Fibroblast of skin of abdomen (primary cell): ENCODE measurements at places on chromosomes 1 and 21.

DNA sequence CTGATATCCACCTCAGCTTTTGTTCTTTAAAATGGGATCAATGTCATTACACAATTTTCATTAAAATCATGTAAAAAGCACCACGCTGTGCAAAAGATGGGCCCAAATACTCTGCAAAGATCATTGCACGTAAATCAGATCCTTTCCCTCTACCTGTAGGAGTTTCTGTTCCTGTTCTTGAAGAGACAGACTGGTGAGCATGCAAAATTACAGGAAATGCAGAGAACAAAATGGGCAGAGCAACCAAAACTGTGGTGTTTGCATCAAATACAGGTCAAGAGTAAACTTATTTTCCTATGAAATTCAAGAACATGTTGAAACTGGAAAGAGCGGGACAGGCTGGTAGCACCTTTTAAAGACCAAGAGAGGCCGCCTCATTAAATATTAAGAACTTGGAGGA, 294.9 kb upstream of the ADGRL2 start:
- DNase-seq = no peak

GRCh38 chr1:25212725-25213124, 19.6 kb downstream of the SYF2 start:
- DNase-seq = no peak

DNA sequence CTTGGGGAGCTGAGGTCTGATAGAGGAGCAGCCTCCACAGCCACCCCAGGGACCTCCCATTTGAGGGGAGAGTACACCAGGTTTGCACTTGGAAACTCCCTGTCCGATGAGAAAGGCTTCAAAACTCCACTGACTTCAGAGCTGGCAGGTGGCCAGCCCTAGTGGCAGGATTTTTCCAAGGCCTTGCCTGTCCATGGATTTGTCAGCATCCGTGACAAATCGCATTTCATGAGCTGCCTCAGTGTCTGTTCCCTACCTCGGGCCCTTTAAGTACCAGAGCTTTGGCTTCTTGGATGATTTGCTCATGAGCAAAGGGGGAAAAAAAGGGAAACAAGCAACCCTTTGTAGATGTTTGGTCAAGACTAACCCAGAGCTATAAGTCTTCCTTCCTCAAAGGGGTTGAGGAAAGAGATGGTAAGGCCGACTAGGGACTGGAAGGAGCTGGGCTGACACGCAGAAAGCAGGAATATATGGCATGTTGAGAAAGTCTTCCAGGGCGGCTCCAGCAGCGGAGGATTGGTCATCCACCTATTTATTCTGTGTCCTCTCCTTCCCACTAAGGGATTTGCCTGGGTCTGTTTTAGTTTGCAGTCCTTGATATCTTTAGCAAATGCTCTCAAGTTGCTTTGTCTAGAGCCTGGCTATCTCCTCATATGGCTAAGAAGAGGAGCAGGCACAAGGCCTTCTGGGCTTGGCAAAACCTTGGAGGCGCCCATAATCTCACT, 2.7 kb upstream of the HSPG2 start:
- peak; percentile 98 for DNase-seq

GRCh38 chr1:208115924-208116640, 128.1 kb downstream of the PLXNA2 start:
- DNase-seq = no peak

DNA sequence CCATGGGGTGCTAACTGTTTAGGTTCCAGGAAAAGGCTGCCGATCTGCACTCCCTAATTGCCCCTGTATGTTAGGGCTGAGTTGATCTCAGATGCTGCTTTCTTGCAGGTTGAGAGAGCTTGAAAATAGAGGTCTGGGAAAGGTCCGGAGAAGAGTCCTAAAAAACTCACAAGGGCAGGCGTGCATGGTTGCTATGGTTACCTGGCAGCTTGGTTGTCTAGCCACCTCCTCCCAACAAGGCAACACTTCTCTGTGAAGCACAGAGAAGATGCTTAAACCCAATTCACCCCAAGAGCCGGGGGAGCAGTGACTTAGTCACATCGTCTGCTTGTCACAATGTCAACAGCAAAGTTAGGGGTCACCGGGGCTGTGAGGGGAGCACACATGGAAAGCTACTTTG, 31.0 kb upstream of the LRRC52 start:
- no peak for DNase-seq

DNA sequence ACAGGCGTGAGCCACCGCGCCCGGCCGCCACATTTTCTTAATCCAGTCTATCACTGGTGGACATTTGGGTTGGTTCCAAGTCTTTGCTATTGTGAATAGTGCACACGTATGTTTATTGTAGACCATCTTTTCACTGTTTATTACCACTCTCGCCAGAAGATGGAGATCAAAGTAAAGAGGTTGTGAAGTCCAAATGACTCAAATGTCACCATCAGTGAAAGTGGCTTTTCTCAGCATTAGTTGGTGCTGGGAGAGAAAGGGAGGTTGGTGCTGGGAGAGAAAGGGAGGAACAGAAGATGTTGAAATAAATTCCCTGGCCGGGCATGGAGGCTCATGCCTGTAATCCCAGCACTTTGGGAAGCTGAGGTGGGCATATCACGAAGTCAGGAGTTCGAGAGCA, 10.4 kb upstream of the UHMK1 start:
- no peak for DNase-seq

GRCh38 chr1:14739082-14739832, 140.8 kb downstream of the KAZN start:
- no peak for DNase-seq

- no peak for DNase-seq
Measured at GRCh38 chr1:234265321-234265720, 107.9 kb upstream of the COA6 start.

GRCh38 chr1:91546876-91547275, 46.2 kb downstream of the CDC7 start:
- no peak for DNase-seq

DNA sequence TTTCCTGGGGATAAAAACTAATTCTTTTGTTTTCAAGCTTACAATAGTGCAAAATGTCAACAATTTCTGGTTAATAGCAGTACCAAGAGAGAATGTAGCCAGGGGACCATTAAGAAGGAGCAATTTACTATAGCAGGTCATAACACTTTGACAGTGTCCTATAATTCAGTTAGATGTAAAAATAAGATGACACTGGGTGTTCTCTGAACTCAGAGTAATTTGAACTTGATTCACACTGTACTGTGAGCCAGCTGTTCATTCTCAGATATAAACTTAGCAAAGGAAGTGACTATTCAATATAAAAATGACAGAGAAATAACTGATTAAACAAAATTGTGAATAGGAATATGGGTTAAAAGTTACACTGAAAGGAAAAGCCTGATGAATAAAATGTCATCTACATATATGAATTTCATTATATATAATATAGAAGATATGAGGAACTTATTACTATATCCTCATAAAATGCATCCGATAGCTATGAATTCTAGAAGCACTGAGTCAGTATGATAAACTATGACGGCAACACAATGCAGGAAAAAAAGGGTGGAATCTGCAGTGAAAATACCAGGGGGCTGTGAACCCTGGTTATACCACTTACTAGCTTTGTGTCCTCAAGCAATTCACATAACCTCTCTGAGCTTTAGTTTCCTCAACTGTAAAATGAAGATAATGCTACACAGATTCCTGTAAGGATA, 135.9 kb downstream of the ACBD6 start:
- peak; percentile 13 for DNase-seq

DNA sequence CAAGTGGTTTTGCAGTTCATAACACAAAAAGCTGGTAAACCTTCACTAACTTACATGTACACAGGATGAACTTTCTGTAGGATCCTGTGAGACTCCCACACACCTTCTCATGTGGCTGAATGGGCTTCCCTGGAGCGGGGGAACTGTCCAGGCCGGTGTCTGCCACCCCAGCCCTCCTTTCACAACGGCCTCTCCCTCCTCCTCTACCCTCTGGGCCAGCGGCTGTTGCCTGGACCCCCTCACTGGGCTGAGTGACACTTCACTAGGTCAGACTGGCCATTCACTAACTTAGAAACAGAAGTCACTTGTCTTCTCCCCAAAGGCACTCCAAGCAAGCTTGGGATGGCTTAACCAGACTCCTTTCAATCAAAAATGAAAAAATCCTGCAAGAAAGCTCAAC, 16.1 kb downstream of the SSU72 start:
- no peak for DNase-seq
